ENCODE measurements at places on chromosomes 1 and 21.
A peak's percentile ranks its signal among the peaks of the same experiment; 100 is the strongest.

DNA sequence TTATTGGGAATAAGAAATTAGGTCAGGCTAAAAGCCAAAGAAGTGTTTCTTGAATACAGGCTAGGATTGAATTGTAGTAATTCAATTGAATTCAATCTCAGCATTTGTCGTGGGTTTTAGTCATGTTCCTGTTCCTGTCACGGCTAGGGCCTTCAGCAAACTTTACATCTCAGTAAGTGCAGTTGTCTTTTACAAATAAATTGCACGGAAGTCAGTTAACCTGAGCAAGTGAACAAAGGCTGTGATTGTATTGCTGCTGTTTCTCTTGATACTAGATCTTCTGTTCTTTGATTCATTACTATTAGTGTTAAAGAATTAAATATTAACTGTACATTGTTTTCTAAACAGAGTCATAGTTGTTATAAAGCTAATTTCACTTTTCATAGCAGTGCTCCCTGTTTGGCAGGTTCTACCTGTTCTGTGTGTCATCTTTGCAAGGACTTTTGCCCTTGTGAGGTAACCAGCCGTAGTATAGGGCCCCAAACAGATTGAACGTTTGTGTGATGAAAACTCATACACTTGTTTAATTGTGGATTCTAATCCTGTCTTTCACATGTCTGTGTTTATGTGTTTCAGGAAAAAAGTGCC lies 164.4 kb downstream of the EDEM3 start:
- DNase-seq = no peak

- no peak for DNase-seq
These were observed 141.8 kb upstream of the CSF3R start for GRCh38 chr1:36624466-36624865.

- DNase-seq = no peak
These were observed 42.9 kb downstream of the RUNX1 start for GRCh38 chr21:35006248-35006647.

DNA sequence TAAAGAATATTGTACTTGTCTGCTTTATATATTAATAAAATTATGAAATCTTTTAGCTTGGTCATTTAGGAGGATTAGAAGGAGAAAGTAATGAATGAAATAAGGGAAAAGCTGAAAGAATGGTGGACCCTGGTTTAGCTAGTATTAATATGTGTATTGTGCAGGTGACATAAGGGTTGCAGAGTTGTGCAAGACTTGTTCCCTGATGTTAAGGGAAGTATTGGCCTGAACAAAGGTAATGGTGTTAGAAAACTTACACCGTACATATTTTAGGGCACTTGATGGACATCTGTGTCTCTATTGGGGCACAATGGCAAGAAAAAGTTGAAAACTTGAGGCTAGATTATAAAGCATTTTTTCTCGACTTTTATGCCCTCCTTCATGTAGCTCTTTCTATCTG lies 32.2 kb downstream of the SOAT1 start:
- DNase-seq = no peak

GRCh38 chr1:25360596-25361581 lies 22.8 kb downstream of the TMEM50A start:
- DNase-seq = peak; percentile 9

GRCh38 chr21:14687268-14687625 lies 141.1 kb upstream of the SAMSN1 start:
- DNase-seq = no peak

- DNase-seq = no peak
These were observed 459.8 kb downstream of the KCNT2 start for GRCh38 chr1:196148367-196148970.

DNA sequence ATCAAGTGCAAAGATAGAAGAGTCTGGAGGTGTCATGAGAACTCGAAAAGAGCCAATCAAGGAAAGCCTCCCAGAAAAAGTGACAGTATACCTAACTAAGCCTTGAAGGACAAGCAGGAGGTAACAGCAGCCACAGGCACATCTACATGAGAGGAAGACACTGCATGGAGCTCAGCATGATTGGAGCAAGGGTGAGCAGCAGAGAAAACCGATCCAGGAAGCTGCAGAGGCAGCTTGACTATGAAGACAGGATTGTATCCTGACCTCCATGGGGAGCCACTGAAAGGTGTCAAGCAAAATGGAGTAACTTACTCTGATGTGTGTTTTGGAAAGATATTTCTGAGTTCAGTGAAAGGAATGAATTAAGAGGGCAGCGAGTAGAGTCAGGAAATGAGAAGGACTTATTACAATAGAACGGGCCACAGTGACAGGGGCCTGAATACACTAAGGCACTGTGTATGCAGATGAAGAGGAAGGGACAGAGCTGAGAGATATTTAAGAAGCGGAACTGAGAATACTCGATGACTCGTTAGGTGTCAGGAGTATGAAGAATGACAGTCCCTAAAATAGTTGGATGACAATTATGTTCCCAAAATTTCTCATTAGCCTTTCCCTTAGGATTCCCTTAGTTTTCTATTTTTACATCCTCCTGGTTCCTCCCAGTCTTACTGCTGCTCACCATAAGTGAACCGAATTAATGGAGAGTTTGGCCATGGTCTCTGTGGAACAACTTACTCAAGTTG lies 139.3 kb upstream of the NFIA start:
- DNase-seq = no peak

GRCh38 chr1:219066631-219067349 lies 106.9 kb upstream of the LYPLAL1 start:
- no peak for DNase-seq

DNA sequence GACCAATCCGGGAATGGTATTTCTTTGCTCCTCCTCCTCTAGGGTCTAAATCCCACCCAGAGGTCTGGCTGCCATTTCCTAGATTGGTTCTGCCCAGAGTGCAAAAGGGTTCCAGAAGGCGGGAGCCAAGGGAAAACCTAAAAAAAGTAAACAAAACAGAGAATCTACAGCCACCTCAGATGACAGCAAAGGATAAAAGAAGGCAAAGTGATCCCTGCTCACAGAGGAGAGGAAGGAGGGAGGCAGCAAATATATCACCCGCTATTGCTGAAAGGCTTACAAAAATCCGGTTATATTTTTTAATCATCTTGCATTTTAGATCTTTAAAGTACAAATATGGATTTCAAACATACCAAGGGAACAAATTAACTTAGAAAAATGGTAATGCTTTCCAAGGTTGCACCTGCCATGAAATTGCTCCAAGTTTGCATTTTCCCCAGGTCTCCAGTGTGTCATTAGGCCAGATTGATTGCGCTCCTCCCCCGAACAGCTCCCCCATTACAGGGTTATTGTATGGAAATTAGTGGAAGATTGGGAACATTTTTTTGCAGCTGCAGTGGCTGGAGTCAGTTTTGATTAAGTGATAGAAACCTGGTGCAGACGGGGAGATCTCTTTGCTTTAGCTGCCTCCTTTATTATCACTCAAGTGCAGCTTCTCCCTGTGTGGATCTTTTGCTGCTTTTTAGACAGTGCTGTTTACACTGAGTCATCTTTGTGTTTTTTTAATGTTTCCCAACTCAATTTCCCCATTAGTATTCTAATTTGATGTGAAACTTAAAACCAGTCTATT lies 280.5 kb upstream of the CAMK1G start:
- no peak for DNase-seq

DNA sequence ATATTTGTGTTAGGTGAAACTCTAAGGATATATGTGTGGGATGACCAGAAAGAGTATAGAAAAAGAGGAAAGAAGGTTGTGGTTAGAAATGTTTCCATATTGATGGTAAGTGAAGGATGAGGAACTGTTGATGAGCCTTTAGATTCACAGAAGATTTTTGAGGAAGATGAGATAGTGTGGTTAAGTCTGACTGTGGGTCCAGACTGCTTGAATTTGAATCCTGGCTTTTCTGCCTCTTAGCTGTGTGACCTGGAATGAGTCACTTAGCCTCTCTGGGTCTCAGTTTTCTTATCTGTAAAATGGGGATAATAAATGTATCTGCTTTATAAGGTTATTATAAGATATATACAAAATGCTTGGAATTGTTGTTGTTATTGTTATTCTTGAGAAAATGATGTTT lies 27.5 kb downstream of the RGL1 start:
- no peak for DNase-seq

- no peak for DNase-seq
These were observed 144.0 kb downstream of the MAGI3 start for GRCh38 chr1:113534130-113534817.

Data from stimulated activated CD4-positive, alpha-beta T cell treated with anti-CD3 and anti-CD28 coated beads, Interleukin-15, amount 100 ng/mL, for 24 hours (primary cell).